Activated CD4-positive, CD25-positive, alpha-beta regulatory T cell treated with anti-CD3 and anti-CD28 coated beads, Interleukin-2, amount 50 U/mL, for 72 hours (primary cell): ENCODE measurements at places on chromosomes 7 and 10.

GRCh38 chr10:22837351-22837750 is 90.5 kb upstream of the ARMC3 start:
- no peak for DNase-seq

DNA sequence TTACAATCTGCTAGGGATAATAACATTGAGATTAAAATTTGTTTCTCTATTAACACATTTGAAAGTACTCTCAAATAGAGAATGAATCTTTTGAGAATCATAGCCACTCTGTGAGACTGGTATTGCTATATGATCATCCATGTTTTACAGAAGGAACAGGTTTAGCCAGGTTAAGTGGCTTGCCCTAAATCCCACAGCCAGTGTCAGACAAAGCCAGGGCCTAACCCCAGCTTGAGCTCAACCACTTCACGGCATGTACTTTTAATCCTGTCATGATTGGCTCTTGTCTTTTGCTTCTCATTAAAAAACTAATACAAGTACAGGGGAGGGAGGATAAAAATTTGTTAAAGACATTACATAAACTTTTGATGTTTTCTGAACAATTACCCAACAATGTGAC is 3.8 kb upstream of the ZNRF2 start:
- no peak for DNase-seq

DNA sequence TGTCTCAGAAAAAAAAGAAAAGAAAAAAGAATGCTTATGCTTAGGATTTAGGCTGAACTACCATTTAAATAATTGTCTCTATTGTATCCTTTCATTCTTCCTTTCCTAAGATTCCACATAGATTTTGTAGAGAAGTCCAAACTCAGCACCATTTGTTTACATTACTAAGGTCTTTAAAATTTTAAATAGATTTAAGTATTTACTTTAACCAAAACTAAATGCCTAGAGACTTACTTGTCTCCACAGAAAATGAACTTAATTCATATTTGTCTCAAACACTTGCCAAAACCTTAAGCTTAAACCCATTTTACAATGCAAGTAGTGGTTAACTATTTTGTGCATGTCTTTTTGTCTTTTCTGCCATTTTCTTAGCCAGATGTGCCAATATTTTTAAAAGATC is 54.1 kb upstream of the ABI1 start:
- DNase-seq: no peak

GRCh38 chr7:20798081-20798693 is 11.5 kb upstream of the SP8 start:
- DNase-seq: no peak

- DNase-seq: no peak
These were observed 89.1 kb downstream of the MMRN2 start for GRCh38 chr10:86868353-86868752.

DNA sequence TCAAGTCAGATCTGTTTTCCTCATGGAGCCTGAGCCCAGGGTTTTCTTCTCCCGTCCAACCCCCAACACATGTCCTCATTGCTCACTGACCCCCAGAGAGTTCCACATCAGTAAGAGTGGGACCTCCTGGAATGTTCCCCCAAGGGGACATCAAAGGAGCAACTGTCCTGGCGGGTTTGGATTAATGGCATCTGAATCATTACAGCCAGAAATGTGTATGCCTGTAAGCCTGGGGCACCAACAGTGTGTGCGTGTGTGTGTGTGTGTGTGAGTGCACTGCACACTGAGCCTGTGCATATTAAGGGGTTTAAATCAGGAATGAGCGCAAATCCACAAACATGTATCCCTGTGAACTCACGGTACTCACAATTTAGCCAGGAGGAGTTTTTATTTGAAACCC is 222.3 kb downstream of the PLXNA4 start:
- no peak for DNase-seq

DNA sequence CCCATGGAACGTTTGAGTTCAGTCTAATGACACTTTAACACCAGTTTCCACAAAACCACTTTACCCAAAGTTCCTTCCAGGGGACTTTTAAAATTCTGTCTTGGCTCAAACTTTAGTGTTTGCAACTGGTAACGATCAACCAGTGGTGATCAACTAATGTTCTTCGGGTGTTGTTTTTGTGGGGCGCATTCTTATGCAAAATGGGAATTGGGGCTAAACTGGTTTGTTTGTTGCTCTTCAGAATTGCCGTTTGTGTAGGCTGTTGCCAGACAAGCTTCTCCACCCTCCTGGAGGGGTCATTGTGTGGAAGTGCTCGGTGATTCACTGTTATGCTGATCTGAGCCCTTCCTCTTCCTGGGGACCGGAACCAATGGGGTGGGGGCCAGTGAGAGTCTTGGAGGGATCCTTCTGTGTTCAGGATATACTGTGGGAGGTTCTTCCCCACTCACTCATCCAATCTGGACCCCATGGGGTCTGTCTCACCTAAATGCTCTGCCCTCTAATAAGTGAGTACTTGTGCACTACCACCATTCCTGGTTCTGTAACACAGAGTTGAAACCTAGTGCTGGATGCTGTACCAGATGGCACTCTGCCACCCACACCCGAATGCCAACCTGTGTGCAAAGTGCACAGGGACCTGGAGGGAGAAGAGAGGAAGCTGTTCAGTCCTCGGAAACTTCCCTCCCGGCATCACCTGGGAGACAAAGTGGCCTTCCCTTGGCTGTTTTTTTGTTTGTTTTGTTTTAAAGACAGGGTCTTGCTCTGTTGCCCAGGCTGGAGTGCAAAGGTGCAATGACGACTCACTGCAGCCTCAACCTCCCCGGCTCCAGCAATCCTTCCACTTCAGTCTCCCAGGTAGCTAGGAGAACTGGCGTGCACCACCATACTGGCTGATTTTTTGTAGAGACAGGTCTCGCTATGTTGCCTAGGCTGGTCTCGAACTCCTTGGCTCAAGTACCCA is 2.1 kb downstream of the NFE2L3 start:
- peak; percentile 41 for DNase-seq

GRCh38 chr7:77434570-77435275 is 18.6 kb upstream of the GSAP start:
- no peak for DNase-seq

DNA sequence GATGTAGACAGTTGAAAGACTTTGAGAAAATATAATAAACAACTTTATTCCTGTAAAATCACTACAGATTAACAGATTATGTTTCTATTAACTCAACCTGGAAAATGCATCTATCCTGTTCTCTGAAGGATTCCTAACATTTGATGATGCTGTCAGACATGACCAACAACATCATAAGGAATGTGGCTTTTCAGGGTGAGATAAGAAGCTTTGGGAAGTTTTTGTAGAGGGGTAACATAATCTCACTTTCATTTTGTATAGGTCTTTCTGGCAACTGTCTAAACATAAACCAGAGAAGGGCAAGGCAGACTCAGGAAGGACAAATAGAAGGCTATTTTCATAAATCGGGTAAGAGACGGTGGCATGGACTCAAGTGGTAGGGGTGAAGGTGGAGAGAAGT is 112.2 kb downstream of the TES start:
- DNase-seq: no peak

GRCh38 chr10:82515256-82515655 is 640.3 kb downstream of the NRG3 start:
- no peak for DNase-seq

- DNase-seq: no peak
These were observed 56.5 kb upstream of the CREB5 start for GRCh38 chr7:28355635-28356319.

- DNase-seq: no peak
These were observed 448.9 kb upstream of the FZD8 start for GRCh38 chr10:36091007-36091406.

- no peak for DNase-seq
These were observed 861.1 kb downstream of the TYW1 start for GRCh38 chr7:67857698-67858097.

- no peak for DNase-seq
These were observed 15.2 kb downstream of the NPY start for GRCh38 chr7:24299192-24299591.

DNA sequence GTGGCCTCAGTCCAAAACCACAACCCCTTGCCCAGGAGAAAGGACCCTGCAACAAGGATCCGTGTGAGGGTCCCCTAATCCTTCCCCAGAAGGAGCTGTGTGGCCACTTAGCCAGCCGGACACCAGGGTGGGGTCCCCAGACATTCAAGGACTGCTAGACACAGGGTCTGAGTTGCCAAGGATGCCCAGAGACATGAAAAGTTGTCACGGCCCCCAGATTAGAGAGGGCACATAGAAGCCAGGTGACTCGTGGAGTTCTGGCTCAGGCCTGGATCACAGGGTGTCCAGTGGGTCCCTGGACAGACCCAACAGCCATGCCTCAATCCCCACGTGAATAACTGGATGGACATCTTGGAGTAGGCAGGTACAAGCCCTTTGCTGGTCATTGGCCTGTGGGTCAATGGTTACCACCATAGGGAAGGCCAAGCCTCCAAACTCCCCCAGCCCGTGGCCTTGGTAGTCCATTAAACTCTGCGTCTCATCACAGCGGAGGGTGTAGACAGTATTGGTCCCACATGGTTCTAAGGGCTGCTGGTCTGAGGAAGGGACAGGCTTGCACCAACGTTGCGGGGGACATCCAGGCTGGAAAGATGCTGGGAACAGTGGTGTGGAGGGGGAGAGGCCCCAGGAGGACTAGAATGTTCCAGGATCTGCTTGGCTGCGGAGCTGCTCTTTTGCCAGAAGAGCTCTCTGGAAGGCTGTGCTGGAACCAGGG is 205.9 kb upstream of the PPP2R2D start:
- no peak for DNase-seq

DNA sequence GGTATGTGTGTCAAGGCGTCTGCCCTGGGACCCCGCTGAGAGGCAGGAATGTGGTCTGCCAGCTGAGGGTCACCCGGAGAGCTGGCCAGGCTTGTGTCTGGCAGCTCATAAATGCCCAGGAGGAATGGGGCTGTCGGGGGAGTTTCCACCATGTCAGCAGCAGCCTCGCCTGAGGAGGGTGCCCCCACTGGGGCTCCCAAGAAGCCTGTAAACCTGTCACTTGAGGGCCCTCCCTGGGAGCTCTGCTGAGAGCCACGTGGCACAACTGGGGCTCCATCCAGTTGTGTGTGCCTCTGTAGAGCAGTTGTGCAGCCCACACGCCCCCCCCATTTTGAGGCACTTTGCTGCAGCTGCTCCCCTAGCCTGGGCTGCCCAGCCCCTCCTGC is 70.6 kb downstream of the NEURL1 start:
- no peak for DNase-seq

DNA sequence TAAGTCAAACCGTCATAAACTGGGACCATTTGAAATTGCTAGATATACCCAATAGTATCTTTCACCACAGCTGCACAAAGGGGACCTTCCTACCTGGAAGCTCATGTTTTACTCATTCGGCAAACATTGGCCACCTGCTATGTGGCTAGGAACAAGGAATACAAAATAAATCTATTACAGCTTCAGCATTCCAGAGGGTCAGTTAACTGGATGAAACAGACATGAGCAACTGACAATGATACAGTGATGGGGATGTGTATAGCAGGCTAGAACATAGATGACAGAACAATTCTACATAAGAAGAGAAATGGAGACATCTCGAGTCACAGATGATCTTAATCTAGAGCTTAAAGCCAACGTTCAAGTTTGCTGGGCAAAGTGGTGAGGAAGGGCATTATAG is 3.1 kb upstream of the SMURF1 start:
- no peak for DNase-seq

DNA sequence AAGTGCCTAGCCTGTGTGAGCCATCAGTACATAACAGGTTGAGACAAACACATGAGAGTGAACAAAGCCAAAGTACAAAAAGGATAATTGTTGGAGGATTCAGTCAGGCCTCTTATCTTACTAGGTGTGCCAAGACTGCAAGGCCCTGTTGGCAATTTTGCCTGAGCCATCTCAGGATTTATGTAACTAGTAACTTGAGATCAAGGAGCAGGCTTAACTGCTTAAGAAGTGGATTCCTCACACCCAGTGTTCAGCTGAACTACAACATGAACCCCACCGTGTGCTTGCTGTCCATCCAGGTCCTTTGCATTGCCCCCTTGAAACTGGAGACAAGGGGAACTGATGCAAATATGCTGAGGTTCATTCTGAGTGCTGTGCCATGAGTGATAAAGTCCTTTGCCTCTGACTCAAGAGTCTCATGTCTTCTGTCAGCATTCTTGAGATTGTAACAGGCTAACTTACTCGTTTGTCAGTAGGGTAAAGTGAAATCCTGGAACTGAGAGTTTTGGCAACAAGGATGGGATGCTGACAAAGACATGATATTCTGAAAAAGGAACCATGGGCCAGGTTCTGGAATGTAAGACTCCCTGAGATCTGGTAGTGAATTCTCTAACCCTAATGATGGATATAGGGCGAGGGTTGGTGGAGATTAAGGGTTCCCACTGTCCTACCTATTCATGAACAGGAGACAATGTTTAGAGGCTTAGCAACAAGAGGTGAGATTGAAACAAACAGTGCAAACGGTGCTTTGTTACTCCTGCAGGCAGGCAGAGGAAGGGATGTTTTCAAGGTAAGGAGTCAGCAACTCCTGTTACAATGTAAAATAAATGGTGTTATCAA is 44.1 kb upstream of the GATAD1 start:
- DNase-seq: no peak

DNA sequence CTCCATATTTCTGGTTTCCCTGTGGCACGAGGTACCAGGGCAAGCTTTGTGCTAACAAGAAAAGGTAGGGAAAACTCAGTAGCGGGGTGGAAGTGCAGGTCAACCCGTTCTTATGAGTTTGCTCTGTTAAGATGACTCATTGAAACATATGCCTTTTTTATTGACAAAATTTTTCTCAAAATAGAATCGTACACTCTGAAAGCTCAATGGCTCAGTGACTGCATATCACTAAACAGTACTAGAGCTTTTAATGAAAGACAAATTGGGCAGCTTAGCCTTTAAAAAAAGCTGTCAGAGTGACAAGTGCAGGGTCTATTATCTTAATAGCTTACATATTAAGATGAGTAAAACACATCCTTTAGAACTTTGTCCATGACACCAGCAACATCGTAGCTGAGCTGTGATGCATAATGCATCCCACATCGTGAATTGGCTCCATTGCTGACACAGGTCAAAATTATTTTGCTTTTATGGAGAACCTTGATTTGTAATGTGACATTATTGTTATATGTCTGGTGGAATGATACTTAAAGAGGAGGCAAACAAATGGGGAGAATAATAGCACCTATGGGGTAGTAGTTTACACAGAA is 264.4 kb downstream of the ETV1 start:
- no peak for DNase-seq

- no peak for DNase-seq
These were observed 62.9 kb upstream of the TRIM8 start for GRCh38 chr10:102581401-102581800.

- DNase-seq: no peak
These were observed 289.0 kb upstream of the PHYHIPL start for GRCh38 chr10:58887474-58887873.

DNA sequence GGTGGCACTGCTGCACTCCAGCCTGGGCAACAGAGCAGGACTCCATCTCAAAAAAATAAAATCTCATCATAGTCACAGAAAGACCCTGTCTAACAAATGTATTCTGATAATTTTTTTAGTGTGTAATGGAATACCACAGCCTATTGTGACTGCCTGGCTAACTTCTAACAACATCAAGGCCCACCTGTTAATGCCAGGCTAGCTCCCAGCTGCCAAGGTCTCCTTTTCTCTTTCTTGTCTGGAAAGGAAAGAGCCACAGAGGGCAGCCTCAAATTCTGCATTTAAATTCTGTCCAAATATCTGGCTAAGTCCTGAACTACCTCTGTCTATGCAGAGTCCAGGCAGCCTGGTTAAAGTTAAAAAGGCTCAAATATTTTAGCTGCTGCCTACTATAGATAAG is 700.9 kb downstream of the MAGI2 start:
- DNase-seq: no peak
